ENCODE measurements at places on chromosomes 1 and 21.

DNA sequence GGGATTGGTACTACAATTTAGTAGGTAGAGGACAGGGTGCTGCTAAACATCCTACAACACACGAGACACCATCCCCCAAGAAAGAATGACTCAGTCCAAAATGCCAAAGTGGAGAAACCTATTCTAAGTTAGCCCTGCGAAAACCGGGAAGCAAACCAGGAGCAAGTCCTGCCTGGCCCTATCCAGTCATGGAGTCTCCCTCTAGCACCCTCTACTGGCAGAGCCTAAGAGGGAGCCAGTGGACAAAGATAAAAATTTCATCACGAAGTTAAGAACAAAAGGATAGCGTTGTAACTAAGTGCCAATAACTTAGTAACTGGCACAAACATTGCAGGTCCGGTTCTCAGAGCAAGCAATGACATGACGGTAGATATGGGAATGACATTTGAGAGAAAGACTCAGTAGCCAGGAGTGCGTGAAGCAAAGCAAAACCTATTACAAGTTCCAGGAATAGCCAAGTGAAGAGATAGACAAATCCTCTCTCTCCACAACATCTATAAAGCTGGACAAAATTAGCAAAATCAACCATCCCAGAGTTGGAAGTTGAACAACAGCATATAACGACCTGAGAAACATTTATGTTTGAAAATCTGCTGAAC lies 383.5 kb downstream of the OMA1 start:
- DNase-seq: peak; percentile 75

GRCh38 chr1:104780470-104781078 lies 1030.9 kb downstream of the AMY1C start:
- peak; percentile 72 for DNase-seq

DNA sequence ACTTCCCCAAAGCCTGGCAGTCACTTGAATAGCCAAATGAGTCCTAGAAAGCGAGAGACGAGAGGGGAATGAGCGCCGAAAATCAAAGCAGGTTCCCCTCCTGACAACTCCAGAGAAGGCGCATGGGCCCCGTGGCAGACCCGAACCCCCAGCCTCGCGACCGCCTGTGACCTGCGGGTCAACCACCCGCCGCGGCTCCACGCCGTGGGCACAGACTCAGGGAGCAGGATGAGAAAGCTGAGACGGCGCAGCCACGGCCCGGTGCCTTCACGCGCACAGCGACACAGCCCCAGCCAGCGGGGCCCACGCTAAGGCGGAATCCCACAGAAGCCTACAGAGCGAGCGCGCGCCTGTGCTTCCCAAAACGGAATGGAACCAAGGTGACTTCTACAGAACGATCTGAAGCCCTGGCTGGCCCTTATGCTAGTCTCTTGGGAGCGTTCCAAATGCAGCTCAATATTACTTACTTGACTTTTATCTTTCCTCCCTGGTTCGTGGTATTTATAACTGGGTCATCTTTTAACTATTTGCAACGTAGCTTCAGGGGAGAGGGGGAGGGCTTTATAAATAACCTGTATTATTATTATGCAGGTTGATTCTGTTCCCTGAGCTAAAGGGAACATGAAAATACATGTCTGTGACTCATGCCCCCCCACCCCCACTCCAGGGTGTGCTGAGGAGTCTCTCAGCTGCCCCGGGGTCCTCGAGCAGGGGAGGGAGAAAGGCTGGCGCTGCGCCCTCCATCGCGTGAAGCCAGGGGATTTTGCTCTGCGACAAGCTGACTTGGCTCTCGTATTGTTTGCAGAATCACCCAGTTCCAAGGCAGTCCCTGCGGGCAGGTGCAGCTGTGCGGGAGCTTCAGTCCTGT lies 1.7 kb downstream of the TSPEAR start:
- DNase-seq: peak; percentile 7

- DNase-seq: peak; percentile 45
Observed at GRCh38 chr1:43704838-43705237, 2.5 kb upstream of the ST3GAL3 start.

GRCh38 chr1:178798232-178798861 lies 72.5 kb downstream of the ANGPTL1 start:
- no peak for DNase-seq
